Fibroblast of skin of back (primary cell): ENCODE measurements at places on chromosomes 5 and 9.

DNA sequence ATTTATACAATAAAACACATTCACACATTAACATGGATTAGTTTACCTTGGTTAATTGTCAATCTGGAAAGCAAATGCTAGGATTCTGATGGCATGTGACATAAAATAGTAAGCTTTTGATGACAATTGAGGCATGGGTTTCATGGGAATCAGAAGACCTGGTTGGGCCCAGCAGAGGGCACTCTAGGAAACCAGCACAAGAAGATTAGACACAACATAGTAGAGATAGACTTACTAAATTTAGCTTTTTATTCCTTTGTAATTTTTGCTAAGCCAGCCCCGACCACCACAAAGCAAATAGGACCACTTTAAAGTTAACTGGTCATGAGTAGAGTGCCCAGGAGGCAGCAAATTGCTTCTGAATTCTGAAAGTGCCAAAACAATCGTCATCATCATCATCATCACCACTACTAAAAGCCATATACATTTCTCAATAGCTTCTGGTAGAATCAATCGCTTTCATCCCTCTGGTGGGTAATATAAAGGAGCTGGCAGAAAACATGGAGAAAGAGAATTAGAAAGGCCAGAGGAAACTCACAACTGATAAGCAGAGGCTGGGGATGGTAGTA is 163.2 kb downstream of the ARRDC3 start:
- DNase-seq, result peak; percentile 45

DNA sequence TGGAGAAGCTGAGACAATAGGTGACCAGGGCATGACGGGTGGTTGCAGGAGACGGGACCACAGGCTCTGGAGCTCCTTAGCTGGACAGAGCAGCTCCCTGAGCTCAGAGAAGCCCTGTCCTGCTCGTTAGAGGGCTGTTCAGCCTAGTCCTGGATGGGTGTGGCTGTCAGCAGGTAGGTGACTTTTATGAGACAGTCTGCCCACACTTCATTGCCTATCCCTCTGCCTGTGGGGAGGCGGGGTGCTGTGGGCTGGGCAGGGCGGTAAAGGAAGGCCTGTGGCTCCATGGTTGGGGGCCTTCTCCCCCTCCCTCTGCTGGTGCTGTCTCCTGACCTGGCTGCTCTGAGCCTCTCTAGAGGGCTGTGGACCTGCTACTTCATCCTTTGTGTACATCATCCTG is 134.6 kb downstream of the RXRA start:
- no peak for DNase-seq

- peak; percentile 69 for DNase-seq
Observed at GRCh38 chr5:149268928-149269557, 2.6 kb upstream of the AFAP1L1 start.

DNA sequence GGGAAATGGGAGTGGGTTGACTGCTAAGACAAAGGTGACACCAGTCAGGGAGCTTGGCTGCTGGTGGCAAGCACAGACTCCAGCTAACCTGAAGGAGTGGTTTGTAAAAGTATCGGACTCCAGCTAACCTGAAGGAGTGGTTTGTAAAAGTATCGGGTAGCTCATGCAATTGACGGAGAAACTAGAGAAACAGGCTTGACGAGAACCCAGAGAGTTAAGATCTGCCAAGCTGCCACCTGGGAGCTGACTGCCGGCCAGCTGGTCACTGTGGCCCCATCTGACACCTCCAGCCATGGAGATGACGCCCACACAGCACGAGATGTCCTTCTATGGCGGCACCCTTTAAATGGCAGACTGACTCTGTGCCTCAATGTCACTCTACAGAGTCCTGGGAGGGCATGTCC is 28.3 kb upstream of the CRB2 start:
- DNase-seq, result no peak

- no peak for DNase-seq
Observed at GRCh38 chr5:154196281-154196680, 5.7 kb downstream of the GALNT10 start.

- DNase-seq, result no peak
Observed at GRCh38 chr9:136695435-136695895, 8.2 kb upstream of the AGPAT2 start.

DNA sequence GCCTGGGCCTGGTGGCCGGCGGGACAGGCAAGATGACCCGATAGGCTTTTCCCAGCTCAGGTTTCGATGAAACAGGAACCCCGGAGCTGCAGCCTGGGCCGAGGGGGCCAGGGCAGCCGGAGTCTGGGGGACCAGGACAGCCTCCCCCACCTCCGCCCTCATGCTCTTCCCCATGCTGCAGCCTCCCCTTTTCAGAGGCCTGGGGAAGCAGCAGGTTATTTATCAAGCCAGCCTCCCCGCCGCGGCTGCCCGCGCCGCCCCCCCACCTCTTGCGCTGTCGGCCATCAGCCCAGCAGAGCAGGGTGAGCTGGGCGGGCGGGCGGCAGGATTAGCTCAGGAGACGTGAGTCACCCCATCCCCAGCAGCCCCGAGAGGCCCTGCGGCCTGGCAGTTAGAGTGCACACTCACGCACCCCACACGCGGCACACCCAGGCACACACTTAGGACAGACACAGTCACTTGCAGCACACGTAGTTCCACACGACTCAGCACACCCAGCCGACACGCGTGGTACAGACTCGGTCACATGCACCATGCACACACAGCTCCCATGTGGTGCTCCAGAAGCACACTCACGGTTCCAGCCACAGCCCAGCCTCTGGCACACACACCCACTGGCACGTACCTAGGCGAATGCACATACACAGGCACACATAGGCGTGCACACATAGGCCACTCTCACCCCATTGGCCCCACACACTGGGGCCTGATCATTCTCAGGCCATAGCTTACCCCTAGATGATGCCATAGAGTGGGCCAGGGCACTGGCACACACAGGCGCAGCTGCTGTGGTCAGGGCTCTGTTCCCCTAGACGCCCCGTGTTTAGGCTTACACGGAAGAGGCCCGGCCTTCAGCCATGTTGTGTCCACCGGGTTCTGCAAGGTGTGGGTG is 13.0 kb downstream of the CXXC5 start:
- peak; percentile 95 for DNase-seq

GRCh38 chr9:134502809-134503211 is 138.8 kb upstream of the COL5A1 start:
- peak; percentile 99 for DNase-seq

DNA sequence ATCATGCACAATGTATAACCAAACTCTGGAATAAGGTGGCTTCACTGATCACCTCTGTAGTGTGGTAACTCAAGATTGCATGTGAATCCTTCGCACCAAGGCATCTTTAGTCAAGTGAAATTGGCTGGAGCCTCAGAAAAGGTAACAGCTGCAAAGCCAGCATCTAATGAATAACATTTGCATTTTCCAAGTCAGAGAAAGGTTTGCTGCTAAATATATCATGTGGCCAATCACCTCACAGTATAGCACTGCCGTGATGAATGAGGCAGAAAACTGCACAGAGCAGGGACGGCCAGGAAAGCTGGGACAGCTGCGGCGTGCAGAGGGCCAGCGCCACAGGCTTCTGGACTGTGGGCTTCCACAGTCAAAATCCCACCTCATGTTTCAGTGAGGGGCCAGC is 18.5 kb downstream of the MRPS27 start:
- no peak for DNase-seq

GRCh38 chr9:130287736-130288135 is 22.2 kb downstream of the HMCN2 start:
- DNase-seq, result no peak

GRCh38 chr5:177294632-177295031 is 8.9 kb downstream of the RAB24 start:
- DNase-seq, result no peak

GRCh38 chr5:134099939-134100282 is 14.6 kb upstream of the TCF7 start:
- DNase-seq, result no peak

DNA sequence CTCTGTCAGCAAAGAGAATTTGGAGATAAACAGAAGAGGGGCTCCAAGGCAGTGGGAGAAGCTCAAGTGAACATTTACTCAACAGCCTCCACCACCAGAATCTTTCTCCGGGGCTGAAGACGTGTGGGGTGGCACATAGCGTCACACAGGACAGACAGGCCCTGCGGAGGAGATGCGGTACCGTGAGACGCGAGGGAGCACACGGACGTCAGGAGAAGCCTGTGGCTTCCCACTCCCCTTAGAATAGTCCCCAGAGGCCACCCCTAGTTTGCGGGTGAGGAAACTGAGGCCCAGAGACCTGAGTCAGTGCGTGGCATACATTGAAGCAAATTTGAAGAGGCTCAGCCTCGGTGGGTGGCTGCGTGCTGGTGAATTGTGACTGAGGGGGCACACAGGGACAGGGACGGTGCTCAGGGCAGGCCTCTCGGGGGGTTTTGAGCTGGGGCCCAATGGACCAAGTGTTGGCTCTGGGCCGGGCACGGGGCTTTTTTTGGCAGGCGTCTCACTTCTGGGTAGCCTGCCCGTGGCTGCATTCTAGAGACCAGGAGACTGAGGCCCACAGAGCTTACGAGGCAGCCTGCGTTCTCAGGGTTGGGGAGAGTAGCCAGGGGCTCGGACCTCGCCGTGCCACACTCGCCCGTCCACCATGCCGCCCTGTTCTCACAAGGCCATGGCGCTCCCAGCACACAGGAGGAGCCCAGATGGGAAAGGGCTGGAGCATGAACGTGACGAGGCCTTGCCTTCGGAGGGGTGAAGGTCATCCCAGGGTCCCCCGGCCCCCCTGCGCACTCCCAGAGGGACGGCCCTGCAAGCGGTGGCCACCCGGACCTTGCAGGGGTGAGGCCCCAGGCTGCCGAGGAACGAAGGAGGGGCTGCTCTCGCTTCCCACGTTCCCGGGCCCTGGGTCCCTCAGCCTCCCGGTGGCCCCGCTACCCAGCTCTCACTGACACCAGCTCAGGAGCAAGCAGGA is 220.6 kb downstream of the C9orf50 start:
- no peak for DNase-seq

DNA sequence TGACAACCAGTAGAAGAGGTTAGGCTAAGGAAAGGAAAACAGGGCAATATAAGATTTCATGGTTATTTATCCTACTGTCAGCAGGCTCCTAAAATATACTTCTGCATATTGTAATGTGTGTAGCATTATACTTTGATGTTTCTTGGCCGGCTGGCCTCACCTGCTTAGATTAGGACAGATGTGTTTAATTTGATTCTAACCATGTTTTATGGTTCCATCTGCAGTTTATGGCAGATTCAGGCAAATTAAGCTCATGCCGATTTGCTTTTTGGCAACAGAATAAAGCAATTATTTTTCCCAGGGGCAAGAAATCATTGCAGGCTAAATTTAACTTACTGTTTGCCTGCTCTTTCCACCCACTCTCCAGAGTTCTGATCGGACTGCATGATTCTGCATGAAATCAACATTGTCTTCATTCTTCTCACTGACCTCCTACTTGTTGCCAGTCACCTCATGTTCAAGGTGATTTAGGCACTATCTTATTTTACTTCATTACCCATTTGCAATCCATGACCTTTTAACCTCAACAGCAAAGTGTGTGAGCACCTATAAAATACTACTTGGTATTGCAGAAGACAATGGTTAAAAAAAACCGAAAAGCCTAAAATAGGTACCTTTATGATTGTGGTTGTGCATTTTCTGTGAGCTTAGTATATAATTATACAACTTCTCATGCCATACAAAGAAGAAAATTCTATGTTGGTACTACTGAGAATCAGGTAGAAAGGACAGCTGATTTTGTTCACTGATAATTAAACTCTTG is 125.2 kb downstream of the EDIL3 start:
- no peak for DNase-seq

- DNase-seq, result no peak
Observed at GRCh38 chr5:14504332-14504727, 77.3 kb upstream of the OTULINL start.

DNA sequence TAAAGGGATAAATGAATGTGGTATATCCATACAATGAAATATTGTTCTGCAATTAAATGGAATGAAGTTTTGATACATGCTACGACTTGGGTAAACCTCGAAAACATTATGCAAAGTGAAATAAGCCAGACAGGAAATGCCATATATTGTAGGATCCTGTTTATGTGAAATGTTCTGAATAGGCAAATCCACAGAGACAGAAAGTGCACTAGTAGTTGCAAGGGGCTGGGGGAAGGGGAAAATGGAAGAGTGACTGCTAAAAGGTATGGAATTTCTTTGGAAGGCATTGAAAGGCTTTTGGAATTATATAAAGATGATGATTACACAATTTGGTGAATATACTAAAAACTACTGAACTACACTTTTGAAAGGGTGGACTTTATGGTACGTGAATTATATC is 97.0 kb downstream of the FOXD1 start:
- peak; percentile 42 for DNase-seq

- no peak for DNase-seq
Observed at GRCh38 chr9:112728401-112728800, 10.5 kb upstream of the INIP start.

GRCh38 chr5:67019065-67019845 is 177.3 kb downstream of the CD180 start:
- DNase-seq, result no peak

DNA sequence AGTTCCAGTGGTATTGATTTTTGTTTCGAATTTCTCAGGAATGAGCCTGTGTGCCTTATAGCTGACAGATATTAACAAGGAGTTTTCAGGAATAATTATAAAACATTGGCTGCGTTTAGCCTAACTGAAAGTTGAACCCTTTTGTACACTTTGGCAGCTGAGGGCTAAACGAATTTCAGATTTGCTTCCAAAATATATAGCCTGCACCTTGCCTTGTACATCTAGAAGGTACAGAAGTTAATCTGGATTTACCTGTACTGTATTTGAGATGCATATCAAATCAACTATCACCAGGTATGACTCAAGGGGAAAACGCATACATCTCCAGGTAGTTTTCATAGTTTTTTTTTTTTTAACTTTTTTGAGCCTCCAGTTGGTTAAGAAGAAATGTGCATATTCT is 1.9 kb upstream of the MSX2 start:
- no peak for DNase-seq

DNA sequence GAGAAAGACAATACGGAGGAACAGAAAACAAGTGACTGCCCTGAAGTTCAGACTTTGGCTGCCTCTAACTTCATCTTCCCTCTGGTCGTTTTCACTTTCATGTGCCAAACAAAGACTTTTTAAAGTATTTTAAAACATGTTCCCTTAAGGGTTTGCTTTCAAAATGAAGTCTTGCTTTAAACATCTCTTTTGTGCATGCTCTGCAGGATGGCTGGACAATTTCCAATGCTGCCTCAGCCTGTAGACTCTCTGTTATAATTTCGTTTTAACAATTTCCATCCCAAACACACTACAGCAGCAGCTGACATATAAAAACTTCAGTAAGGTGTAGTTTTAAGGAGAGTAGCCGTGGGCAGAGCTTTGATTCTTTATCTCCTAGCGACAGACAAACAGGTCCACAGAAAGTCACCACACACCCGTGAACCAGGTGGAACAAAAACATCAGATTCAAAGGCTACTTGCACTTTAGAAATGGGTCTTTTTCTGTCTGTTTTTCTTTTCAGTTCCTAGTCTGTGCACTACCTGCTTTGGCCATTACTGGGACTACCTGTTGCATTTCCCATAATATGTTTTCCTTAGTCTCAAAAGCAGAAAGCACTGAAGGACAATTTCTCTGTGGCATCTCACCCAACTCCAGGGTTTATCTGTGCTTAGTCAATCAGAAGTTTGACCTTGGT is 308.9 kb downstream of the DTWD2 start:
- DNase-seq, result no peak

- DNase-seq, result peak; percentile 92
Observed at GRCh38 chr5:113487781-113488644, at the start of gene MCC. MCC (minus strand) TSS chr5:113488453.
